ENCODE measurements at places on chromosomes 6 and 20.

- DNase-seq = no peak
These were observed 24.6 kb downstream of the SLCO4A1 start for GRCh38 chr20:62666736-62667529.

DNA sequence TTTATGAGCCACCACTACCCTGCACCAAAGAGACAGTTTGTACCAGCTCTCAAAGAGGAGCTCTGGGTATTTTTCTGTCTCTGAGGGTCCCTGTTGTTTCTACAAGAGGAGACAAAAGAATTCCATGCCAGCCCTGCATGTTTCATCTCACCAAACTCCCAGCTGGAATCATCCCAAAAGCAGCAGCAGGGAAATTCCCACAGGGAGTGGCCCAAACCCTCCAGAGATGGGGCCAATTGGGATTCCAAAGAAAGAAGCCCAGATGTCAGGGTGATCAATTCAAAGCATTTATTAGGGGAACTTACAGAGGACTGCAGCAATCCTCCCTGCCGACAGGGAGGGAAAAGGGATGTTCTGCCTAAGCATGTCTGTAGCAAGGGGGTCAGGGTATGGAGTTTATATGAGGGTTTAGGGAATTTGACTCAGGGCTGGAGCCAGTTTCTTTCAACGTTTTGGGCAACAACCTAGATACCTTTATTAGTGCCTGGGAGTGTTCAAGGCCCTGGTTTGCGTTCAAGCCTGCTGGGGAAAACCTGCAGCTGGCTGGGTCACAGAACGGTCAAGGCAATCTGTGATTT lies 47.2 kb downstream of the MUC22 start:
- DNase-seq = no peak

DNA sequence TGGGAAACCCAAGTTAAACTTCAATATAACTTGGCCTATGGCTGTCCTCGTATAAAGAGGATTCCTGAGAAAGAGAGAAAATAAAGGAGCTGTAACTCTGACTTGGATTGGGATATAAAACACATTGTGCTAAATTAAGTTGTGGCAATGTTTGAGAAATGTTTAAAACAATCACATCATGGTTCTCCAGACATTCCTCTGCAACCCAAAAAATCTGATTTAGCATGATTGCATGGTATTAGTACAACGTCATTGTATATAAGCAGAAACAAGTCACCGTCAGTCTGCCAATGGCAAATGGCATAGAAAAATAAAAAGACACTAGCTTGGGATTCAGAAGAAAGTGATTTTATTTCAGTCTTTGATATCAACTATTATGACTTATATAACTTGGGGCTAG lies 140.2 kb upstream of the FAM83B start:
- no peak for DNase-seq

- no peak for DNase-seq
These were observed 50.6 kb downstream of the LAMA4 start for GRCh38 chr6:112203577-112204349.

GRCh38 chr20:36314734-36315544 lies 8.8 kb downstream of the DLGAP4 start:
- DNase-seq = no peak

GRCh38 chr20:51419231-51419630 lies 123.3 kb downstream of the NFATC2 start:
- DNase-seq = no peak

DNA sequence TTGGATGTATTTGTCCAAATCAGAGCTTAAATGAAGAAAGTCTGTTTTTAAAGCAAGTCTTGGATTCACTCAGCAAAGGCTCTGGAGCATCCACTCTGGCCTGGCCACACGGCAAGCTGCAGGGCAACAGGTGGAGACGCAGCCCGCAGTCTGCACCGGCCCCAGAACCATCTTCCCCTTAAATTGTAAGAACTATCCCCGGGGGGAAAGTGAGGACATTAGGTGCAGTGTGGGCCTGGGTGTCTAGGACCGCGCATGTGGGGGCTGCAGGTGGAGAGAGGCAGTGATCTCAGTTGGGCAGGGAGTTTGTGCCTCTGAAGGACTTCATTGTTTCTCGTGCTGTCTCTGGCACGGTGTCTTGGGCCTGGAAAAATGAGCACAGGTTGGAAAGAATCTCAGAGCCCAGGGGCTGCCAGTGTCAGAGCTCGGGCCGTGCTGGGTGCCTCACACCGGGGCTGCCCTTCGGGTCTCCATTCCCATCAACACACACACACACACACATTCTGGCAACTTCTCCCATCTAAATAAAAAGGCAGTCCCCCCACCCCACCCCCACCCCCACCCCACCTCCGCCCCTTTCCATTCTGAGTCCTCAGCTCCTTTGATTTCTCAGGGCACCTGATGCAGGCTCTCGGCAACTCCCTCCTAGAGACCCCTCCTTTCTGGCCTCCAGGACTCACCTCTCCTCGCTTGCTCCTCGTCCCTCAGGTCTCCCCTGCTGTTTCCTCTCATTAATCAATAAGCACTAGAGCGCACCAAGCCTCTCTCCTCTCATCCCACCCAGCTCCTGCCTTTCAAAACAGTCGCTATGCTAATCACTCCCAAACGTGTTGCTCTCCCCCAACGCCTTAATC lies 48.4 kb downstream of the FOXF2 start:
- no peak for DNase-seq

- no peak for DNase-seq
These were observed 67.9 kb downstream of the ZHX3 start for GRCh38 chr20:41249411-41250281.

GRCh38 chr6:131412960-131413830 lies 159.8 kb upstream of the ARG1 start:
- no peak for DNase-seq

DNA sequence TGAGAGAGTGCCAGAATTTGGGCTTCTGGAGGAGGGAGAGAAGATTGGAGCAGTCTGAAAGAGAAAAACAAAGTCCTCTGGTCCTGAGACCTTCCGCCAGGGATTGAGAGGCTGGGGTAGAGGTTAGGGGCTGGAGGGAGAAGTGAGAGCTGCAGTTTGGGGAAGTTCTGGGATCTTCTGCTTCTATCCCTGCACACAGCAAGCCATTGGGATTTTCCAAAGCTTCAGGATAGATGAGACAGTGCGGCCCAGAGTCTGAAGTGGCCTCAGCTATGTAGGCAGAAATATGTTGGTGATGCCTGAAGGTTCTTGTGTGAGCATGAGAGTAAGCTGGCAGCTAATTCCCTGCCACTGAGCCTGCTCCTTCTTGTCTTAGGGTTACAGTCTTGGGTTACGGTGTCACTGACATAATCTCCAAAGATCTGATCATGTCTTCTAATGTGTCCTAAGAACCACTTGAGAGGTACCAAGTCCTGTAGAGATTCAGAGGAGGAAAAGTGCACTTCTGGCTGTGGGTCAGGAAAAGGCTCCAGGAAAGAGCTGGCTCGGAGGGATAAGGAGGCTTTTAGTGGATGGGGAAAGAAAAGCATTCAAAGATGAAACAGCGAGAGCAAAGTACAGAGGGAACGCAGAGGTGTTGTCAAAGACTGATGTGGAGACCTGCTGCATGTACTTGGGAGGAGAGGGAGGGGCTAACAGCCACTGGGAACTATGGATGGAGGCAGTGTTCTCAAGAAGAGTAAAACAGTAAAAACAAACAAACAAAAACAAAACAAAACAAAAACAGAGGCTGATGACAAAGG lies 131.1 kb upstream of the MYLIP start:
- DNase-seq = no peak

- DNase-seq = no peak
These were observed 3.8 kb downstream of the ZNF334 start for GRCh38 chr20:46509523-46509922.

GRCh38 chr20:12594410-12595088 lies 414.2 kb upstream of the SPTLC3 start:
- DNase-seq = no peak

- no peak for DNase-seq
These were observed 715.1 kb downstream of the PTPRT start for GRCh38 chr20:42474646-42475045.

DNA sequence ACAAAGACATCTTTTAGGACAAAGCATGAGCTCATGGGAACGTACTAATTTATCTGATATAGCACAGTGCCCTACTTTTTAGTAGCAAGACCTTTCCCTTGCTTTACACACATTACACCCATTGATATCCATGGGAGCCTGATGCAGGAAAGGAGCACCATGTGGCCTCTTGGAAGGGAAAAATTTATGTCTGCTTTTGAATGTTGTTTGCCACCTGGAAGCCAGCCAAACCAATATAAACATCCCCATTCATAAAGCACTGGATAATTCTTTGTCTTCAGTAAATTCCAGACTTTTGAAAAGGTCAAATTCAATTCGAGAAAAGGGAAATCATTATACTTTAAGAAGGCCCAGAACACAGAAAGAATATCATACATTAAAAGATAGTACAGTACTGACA lies 152.3 kb upstream of the BEND6 start:
- no peak for DNase-seq

DNA sequence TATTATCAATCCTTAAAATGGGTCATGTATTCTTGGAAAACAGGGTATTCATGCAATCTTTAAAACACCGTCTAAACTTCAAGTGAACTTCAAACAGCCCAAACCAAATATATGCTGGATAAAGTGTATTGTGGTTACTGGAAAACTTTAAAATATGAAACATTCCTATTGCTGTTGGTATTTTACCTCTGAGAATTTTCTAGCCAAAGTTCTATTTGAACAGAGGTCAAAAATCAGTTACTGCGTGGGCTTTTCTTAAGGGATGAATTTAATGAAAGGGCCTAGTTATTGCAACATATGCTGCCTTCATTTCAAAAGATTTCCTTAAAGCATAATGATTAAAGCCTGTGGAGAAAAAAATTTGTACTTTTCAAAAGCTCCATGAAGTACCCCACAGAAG lies 436.0 kb downstream of the PLCB1 start:
- no peak for DNase-seq

- DNase-seq = no peak
These were observed 67.0 kb downstream of the DNAAF9 start for GRCh38 chr20:3340443-3340842.

- no peak for DNase-seq
These were observed 5.0 kb downstream of the FOXP4 start for GRCh38 chr6:41551086-41551700.

DNA sequence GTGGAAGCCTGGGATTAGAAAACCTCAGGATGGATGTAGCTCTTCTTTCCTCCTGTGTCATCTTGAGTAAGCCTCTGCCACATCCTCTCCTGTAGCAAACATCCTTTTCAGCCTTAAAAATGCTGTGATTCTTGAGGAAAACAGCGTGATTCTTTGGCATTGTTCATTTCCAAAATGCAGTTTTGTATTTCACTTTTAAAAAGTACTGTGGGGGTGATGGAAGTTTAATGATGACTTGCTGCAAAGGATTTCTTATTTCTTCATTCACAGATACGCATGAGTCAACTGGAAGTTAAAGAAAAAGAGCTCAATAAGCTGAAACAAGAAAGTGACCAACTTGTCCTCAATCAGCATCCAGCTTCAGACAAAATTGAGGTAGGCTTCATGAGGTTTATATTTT lies 23.9 kb upstream of the SNRNP48 start:
- no peak for DNase-seq

Data from stimulated activated CD8-positive, alpha-beta memory T cell treated with anti-CD3 and anti-CD28 coated beads, Interleukin-4, amount 100 ng/mL, for 1 hour (primary cell).